ENCODE measurements at places on chromosomes 4 and X.

GRCh38 chr4:175447016-175447415 is 365.0 kb downstream of the GPM6A start:
- H3K27me3 ChIP-seq: no peaks in the 10 kb centered on the region
- H3K27ac ChIP-seq: no peak overlapping the region
- no peaks in the 10 kb centered on the region for H3K36me3 ChIP-seq
- H3K4me3 ChIP-seq: no peak overlapping the region

GRCh38 chr4:173367285-173367684 is 3.5 kb upstream of the SAP30 start:
- no peak overlapping the region for H3K27ac ChIP-seq
- no peak for DNase-seq
- H3K27me3 ChIP-seq: no peaks in the 10 kb centered on the region
- no peaks in the 10 kb centered on the region for H3K36me3 ChIP-seq
- H3K4me1 ChIP-seq: no peaks in the 10 kb centered on the region

DNA sequence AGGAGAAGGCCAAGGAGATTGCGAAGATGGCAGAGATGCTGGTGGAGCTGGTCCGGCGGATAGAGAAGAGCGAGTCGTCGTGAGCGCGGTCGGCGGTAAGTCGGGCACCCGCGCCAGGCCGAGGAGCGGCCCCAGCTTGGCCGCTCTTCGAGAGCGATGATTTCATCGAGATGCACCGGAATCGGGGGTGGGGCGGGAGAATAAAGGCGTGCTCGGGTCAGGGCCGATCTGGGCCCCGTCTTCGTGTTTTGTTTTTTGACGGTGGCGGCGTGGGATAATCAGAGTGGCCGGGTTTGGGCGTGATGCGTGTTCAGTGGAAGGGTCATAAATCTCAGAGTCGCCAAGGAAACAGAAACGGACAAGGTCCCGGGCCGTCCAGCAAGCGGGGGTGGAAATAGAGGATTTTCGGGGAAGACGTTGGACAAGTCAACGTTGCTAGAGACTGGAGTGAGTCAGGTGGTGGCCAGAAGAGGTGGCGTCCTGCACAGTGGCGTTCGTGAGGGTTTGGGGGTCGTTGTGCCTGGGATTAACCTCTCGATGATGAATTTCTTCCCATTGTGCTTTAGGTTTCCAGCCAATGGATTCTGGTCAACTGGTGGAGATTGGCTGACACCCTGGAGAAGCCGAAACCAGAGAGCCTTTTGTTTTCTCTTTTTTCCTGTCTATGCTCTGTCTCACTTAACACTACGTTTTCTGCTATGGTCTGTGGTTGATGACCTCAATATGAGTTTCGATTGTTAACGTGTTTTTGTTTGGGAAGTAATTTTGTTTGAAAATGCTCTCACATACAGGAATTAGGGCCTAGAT is 882 bp downstream of the MRFAP1 start:
- no peak for DNase-seq
- peaks cover 36% of the 10 kb centered on the region for H3K4me1 ChIP-seq

GRCh38 chrX:127877318-127877717 is 174.9 kb downstream of the ACTRT1 start:
- no peaks in the 10 kb centered on the region for H3K36me3 ChIP-seq
- no peaks in the 10 kb centered on the region for H3K27me3 ChIP-seq
- no peaks in the 10 kb centered on the region for H3K4me1 ChIP-seq
- no peak overlapping the region for H3K27ac ChIP-seq
- no peak for DNase-seq

All from sigmoid colon (tissue), 7 donors.